ENCODE measurements at places on chromosomes 7 and 10.
A peak's percentile ranks its signal among the peaks of the same experiment; 100 is the strongest.

GRCh38 chr10:78992333-78992732 lies 76.4 kb upstream of the ZMIZ1 start:
- DNase-seq: no peak

DNA sequence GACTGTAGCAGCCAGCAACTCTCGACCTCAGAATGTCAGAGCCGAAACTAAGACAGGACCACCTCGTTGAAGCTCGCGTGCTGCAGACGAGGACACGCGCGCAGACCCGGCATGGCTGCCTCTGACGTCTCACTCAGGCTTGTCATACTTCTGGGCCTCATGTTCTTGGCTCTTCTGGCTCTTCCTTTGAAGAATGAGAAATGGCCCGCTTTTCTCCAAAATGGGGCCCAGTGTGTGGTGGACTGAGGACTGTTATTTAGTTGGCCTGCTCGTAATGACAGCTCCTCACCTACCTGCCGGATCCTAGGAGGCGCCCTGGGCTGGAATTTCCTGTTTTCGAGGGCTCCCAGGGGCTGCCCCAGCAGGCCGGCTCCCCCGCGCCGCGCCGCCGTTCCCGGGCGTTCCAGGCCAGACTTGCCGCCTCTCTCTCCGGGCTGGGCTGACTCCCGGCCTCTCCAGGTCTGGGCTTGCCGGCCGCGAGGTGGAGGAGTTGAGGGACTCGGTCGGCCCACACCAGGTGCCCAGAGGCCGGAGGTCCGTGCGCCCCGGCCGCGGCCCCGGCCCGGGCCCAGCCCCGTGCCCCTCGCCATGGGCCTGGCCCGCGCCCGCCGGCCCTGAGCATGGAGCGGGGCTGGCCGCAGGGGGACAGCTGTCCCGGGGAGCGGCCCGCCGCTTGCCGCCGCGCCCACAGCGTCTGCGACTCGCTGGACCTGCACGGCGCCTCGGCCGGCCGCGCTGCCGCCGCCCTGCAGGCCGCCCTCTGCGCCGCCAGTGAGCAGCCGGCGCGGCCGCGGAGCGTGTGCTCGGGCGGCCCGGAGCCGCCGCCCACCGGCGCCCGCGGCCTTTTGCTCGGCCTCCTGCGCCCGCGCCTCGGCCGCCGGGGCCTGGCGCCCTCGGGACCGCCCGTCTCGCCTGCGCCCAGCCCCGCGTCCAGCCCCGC lies 28.1 kb downstream of the AGAP3 start:
- no peak for DNase-seq

DNA sequence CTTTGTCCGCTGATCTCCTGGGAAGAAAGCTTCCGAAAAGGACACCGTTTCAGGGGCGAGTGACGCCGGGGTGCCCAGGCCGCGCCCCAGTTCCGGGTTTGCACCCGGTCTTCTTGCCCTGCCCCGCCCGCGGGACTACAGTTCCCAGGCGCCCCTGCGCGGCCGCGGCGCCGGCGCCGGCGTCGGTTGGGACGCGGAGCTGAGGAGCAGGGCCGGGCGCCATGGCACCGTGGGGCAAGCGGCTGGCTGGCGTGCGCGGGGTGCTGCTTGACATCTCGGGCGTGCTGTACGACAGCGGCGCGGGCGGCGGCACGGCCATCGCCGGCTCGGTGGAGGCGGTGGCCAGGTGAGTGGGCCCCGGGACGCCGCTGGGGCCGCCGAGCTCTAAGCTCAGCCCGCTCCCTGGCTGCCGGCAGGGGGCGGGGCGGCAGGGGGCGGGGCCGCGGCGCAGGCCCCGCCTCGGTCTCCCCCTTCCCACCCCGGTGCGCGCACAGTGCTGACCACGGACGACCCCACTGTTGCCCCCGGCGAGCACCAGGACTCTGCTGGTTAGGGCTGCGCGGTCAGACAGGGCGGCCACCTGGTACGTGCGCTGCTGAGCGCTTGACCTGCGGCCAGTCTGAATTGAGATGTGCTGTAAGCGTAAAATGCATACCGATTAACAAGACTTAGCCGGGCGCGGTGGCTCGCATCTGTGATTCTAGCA lies at the start of gene LHPP:
Gene LHPP (plus strand): TSS at position 182 of the 706 bp plus-strand sequence. CDS start 40 bp downstream, at position 222.
- peak; percentile 86 for DNase-seq

GRCh38 chr10:127919418-127920271 lies 12.7 kb downstream of the PTPRE start:
- no peak for DNase-seq

GRCh38 chr10:16441173-16441840 lies 4.5 kb downstream of the PTER start:
- DNase-seq: no peak

DNA sequence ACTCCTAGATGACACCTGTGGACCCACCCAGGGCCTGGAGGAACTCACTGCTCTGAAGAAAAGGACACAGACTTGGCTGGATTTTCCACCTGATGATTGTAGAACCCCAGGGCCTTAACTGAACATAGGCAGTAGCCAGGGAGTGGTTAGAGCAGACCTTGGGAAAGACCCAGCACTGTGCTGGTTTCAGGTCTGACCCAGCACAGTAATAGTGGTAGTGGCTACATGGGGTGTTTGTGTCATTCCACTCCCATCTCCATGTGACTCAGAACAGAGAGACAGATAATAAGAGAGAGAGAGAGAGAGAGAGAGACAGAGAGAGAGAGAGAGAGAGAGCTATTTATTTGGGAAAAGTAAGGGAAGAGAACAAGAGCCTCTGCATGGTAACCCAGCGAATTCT lies 239.1 kb upstream of the MEOX2 start:
- DNase-seq: no peak

GRCh38 chr7:108368466-108368865 lies 87.8 kb downstream of the NRCAM start:
- DNase-seq: no peak

DNA sequence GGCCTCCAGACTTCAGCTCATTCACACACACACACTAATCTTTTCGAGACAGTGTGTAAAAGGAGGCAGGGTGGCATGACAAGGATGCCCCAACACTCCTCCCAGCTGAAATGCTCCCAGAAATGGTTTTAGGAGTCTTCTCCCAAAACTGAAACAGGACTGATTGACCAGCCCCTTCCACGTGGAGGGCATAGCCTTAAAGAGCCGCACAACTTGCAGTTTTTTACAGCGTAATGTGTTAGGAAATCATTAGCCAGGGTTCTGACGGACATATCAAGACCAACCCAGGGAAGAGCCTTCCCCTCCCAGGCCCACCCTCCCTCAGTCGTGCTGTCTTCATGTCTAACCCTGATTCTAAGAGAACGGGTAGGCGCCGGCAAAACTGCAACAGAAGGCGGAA lies 224.6 kb downstream of the TNS3 start:
- no peak for DNase-seq

DNA sequence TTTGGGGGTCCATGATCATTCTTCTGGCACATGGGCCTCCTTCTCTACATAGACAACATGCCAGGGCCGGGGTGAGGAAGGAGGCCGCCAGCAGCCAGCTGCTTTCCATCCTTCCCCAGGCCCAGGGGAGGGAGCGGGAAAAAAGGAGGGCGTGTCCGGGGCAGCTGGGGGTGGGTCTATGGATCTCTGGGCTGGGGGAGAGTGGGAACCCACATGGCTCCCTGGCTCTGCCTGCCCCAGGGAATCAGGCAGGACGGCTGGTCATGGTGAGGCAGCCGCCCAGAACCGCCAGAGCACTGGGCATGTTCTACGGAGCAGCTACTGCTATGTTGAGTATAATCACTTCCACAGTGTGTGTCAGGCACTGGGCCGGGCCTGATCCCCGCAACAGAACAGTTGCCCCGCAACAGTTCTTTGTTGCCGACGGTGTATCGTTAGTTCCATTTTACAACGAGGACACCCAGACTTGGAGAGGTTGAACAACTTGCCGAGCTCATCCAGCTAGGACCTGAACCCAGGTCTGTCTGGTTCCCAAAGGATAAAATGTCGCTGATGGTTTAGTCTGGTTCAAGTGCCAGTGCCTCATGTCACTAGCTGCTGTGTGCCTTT lies 6.4 kb upstream of the IRF5 start:
- DNase-seq: no peak

DNA sequence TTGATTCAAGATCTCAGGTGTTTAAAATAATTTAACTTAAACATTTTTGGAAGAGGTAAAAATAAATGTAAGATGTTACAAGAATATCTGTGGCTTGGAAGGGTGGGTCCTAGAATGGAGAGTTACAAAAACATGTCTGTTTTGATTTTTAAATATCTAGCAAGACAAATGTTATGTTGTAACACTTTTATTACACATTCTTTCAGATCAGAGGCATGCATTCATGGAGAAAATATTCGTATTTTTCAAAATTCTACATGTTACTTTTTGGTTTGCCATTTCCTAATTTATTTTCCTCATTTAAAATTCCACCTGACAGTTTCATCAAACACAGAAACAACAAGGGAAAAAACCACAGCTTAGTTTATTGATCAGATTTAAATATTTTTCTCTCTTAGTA lies 10.0 kb downstream of the WBP1L start:
- no peak for DNase-seq

GRCh38 chr7:134703782-134704181 lies 57.1 kb downstream of the BPGM start:
- DNase-seq: no peak

DNA sequence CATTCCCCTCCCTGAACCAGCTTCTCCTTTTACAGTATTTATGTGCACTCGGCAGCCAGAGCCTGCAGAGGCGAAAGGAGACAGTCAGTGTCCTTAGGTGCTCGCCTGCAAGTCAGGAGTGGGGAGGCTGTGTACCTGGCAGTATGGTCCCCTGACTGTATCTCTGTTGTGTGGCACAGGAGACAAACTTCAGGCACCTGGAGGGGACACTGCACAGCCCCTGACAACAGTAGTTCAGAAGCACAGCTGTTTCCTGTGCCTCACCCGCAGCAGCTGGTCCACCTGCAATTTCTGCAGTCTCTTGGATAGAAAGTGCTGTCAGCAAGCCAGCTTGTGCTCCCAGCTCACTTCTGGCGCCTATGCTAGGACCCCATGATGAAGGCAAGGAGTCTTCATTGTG lies 73.4 kb upstream of the LAMB4 start:
- no peak for DNase-seq

DNA sequence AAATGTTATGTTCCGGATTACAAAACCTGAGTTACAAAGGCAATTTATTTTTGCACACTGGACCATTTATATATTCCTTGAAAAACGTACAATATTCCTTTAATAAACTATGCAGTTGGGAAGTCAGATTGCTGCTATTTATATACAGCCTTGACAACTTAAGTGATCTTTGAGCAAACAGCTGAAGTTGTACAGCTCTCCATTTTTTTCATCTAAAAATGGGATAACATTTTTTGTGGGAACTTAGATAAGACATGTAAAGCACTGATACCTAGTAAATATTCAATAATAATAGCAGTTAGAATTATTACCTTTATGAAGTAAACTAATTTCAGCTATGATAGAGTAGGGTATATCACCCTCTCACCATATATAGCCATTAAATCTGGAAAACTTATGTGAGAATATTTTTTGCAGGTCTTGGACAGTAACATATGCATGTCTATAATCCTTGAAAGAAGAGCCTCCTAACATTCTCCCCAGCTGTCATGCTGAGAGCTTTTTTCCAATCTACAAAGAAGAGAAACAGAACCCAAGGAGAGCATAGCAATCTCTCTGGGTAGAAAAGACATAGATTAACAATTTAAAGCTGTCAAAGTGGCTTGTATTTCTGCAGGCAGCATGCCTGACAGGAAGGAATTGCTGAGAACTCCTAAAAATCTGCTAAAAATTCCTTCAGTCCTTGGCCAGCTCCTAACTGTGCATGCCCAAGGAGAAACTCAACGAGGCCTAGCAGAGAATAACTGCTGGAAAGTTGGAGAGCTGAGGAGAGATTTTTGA lies 326.0 kb downstream of the CRPPA start:
- no peak for DNase-seq

DNA sequence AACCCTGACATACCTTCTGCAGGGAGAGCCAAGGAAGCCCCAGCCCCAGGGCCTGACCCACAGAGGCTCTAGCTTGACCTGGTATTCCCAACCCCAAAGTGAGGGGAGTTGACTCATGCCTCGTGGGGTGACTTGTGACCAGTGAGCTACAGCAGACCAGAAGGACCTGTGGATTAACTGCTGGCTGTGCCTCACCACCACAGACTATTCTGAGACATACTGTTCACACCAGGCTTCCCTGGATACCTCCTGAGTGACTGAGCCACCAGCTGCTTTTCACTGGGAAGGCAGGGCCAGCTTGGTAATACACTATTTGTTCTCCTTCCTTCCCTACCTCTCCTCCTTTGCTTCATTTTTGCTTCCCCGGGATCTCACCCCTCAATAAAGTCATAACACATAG lies 7.3 kb downstream of the PLXNA4 start:
- DNase-seq: no peak

DNA sequence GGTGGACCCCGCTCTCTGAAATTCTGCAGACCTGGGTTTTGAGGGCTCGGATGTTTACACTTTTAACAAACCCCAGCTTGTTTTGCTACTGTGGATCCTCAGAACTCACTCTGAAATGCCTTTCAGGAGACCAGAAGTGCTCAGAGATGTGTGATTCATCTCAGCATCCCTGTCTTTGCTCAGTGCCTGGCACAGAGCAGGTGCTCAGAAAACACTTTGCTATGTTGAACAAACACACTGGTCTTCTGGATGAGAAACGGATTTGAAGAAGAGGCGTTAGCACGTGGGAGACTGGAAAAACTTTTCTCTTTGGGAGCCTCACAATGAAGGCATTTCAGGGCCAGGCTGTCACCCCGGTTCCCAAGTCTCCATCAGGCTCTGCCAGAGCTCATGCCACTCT lies 53.3 kb downstream of the SH3PXD2A start:
- DNase-seq: no peak

DNA sequence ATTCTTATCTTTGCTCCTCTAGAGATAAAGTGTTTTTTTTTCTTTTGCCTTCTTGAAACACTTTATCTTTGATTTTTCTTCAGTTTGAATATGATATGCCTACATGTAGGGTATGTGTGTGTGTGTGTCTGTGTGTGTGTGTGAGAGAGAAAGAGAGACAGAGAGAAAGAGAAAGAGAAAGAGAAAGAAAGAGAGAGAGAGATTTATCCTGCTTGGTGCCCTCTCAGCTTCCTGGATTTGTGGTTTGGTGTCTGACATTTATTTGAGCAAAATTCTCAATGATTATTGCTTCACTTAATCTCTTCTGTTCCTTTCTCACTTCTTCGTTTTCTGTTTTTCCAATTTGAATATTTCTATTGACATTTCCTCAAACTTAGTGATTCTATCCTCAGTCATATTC lies 60.3 kb downstream of the RAB18 start:
- peak; percentile 11 for DNase-seq

- no peak for DNase-seq
Observed at GRCh38 chr7:126843883-126844282, 408.9 kb downstream of the GRM8 start.

GRCh38 chr7:42198974-42199668 lies 37.9 kb downstream of the GLI3 start:
- DNase-seq: no peak

GRCh38 chr7:135834266-135834665 lies 85.7 kb upstream of the FAM180A start:
- DNase-seq: no peak

Data from CD4-positive, alpha-beta T cell treated with Interleukin-2 at 100 ng/mL for 4 hours (primary cell).